ENCODE measurements at places on chromosomes 6 and 20.

DNA sequence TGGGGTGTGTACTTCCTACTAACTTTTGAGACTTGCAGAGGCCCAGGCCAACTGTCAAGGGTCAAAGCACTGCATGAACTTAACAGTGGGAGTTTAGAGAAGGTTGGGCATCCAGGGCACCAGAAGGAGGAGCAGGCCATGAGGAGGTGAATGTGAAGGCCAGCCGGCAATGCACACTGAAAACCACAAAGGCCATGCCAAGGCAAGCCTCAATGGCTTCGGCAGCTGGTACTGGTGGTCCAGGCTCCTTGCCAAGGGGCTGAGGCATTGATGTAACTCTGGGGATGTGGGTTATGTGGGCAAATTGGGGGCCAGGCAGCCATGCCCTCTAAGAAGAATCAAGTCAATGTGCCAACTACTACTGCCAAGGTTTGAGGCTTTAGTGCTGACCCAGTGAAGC lies 222.4 kb downstream of the UNC5CL start:
- H3K36me3 ChIP-seq, result no peaks in the 10 kb centered on the region
- no peaks in the 10 kb centered on the region for H3K4me1 ChIP-seq
- no peaks in the 10 kb centered on the region for H3K27me3 ChIP-seq
- H3K4me3 ChIP-seq, result no peak overlapping the region

GRCh38 chr20:61879303-61879620 lies 186.4 kb downstream of the TAF4 start:
- H3K4me1 ChIP-seq, result no peaks in the 10 kb centered on the region
- H3K27ac ChIP-seq, result no peak overlapping the region
- no peak overlapping the region for H3K4me3 ChIP-seq
- no peaks in the 10 kb centered on the region for H3K27me3 ChIP-seq
- H3K36me3 ChIP-seq, result no peaks in the 10 kb centered on the region

- H3K4me3 ChIP-seq, result no peak overlapping the region
- no peaks in the 10 kb centered on the region for H3K4me1 ChIP-seq
- no peak overlapping the region for H3K27ac ChIP-seq
- H3K36me3 ChIP-seq, result no peaks in the 10 kb centered on the region
Observed at GRCh38 chr6:133956416-133957049, 3.5 kb downstream of the TBPL1 start.

- H3K27me3 ChIP-seq, result no peaks in the 10 kb centered on the region
- DNase-seq, result no peak
- no peak overlapping the region for H3K4me3 ChIP-seq
- H3K27ac ChIP-seq, result no peak overlapping the region
- H3K4me1 ChIP-seq, result no peaks in the 10 kb centered on the region
Observed at GRCh38 chr6:4316867-4317400, 181.6 kb upstream of the ECI2 start.

DNA sequence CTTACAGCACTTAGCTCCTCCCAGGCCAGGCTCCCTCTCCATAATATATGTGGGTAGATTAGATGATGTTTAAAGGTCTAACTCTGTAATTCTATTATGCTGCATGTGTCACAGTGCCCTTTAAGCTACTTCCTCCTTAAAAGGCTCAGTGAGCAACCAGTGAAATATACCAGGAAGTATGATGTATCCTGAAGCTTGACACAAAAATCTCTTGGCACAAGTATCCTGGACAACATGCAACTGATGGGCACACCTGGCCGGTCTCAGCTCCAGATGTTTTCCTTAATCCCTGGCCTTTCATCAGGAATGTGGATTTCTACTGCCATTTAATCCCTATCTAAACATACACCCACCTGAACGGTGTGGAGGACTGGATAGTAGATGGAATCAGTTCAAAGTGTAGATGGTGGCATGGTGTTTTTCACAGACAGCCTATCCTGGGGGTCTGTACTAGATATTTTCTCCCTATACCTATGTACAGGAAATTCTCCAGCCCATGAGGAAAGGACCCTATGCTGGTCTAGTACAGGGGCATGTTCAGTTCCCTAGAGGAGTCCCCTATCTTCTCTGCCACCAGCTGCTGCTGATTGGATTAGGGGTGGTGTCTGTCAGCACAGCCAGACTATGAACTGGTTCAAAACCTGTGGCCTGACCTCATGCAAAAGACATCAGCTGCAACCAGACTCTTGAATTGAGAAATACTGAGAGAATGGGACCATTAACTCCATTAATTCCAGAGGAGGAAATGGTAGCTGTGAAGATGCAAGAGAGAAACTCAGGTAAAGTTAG lies 59.4 kb upstream of the CITED2 start:
- no peak overlapping the region for H3K4me3 ChIP-seq
- DNase-seq, result no peak
- no peak overlapping the region for H3K27ac ChIP-seq
- no peaks in the 10 kb centered on the region for H3K27me3 ChIP-seq

All from H1 (cell line).